Right lung (tissue), 10 donors: ENCODE measurements at places on chromosomes 11 and 22.

GRCh38 chr11:35424157-35424940, 5.0 kb upstream of the SLC1A2 start:
- no peak for DNase-seq

DNA sequence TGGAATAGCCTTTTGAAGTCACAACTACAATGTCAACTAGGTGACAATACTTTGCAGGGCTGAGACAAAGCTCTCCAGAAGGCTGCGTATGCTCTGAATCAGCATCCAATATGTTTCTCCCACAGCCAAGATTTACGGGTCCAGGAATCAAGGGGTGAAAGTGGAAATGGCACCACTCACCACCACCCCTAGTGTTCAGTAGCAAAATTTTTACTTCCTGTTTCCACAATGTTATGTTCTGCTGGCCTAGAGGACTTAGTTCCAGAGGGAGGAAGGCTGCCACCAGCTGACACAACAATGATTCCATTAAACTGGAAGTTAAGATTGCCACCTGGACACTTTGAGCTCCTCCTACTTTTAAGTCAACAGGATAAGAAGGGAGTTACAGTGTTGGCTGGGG, 68.5 kb upstream of the MPEG1 start:
- no peak for DNase-seq

- no peak for DNase-seq
Observed at GRCh38 chr11:12585861-12586260, 88.4 kb upstream of the TEAD1 start.

DNA sequence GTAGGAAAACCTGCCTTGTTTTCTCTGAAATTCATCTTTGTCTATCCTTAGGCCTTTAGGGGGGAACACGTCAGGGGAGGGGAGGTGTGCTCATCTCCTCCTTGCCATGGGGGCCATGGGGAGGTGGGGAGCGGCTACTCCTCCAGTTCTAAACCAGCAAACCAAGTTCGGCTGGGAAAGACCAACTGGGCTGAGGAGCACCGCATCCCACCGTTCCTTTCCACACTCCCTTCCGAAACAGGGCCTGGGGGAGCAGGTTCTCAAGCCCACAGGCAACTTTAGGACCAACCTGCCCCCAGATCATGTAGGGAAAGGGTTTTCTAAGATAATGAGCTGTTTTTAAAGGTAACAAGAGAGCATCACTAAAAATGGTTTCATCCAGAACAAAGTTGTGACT, 77.5 kb upstream of the PITPNB start:
- DNase-seq = no peak

GRCh38 chr11:55970935-55971334, 1.2 kb upstream of the OR10AG1 start:
- no peak for DNase-seq

DNA sequence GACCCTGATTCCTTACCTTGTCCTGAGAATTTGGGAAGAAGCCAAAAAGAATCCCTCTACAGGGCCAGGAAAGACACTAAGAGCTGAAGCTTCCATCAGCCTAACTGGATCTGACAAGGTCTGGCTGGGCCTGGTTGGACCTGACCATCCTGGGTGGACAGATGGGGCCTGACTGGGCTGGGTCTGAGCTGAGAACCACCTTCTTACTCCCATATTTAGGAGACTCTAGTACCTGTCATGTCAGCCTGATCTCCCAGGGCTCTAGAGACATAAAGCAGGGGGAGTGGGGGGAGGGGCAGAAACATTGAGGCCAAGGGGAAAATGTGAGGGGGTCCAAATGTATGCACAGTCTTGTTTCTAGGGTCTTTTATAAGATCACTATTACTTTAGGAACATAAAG, 129.9 kb downstream of the BUD13 start:
- DNase-seq = no peak

DNA sequence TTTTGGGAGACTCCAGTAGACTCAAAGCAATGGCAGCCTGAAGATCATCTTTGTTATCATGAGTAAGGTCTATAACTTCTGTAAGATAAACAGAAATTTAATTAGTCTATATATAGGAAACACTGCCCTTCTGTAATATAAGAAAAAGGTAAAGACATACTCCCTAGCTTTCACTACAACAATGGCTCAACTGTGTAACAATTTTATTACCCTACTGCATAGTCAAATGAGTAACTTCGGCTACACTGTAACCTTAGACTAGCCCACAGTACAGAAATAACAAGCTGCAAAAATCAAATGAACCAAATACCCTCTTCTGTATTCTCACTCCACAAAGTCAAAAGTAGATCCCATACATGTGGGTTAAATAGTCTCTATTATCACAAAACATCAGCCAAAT, 33.7 kb downstream of the USP28 start:
- DNase-seq = no peak
